ENCODE measurements at places on chromosomes 4 and X.

DNA sequence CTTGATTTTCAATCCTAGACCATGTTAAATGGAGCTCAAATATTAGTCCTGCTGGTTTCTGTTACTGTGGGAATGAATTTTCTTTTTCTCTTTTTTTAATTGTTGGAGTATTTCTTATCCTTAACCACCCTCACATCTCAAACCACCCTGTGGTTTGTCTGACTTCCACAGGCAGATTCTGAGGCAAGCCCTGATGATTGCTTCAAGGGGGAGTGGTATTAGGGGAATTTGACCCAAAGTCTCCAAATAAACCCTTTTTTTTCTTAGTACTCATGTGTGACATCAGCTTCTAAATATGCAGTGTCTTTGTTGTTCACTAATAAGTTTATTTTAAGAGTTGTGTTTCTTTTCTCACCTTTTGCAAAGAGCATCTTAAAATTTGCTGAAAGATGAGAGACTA lies 810.3 kb downstream of the IL1RAPL1 start:
- no peak for DNase-seq

GRCh38 chr4:45484740-45485139 lies 639.1 kb downstream of the GABRG1 start:
- DNase-seq: no peak

- no peak for DNase-seq
Measured at GRCh38 chr4:82900066-82900410, 497 bp upstream of the THAP9 start.

DNA sequence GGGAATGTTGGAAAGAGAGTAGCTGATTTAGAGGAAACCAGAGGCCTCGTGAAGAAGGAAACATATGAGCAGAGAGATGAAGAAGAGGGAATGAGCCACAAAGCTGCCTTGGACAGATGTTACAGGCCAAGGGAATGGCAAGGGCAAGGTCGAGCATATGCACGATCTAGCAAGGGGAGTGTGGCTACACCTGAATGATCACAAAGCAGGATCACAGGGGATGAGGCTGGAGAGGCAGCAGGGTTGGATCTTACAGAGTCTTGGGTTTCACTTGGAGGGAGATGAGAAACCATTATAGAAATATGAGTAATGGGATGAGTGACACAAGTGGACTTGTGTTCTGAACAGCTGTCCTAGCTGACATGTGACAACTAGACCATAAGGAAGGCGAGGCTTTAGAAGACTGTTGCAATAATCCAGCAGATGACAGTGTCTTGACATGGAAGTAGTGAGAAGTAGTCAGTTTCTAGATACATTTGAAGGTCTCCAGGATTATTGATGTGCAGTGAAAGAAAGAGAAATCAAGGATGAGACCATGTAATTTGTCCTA lies 58.7 kb downstream of the RASGEF1B start:
- no peak for DNase-seq

Data from stimulated activated CD4-positive, alpha-beta T cell treated with anti-CD3 and anti-CD28 coated beads, Interleukin-15, amount 100 ng/mL, for 48 hours (primary cell).